K562 (cell line): ENCODE measurements at places on chromosomes 5 and 9. TPM values are rescaled to one million over a fixed set of nuclear protein-coding genes. Genes with fewer than 3 reads are reported as not detected.
A peak's percentile ranks its signal among the peaks of the same experiment; 100 is the strongest.

- H3K4me3 ChIP-seq, result no peak overlapping the region
- peaks cover 85% of the 10 kb centered on the region for H3K36me3 ChIP-seq
- H3K27me3 ChIP-seq, result no peaks in the 10 kb centered on the region
- DNase-seq, result no peak
- peak overlapping the region; percentile 27; the same call in 2 of the 3 replicates for H3K27ac ChIP-seq
These were observed 105.4 kb upstream of the PCAT7 start for GRCh38 chr9:94449486-94449885.

Gene FGF1
- polyA plus RNA-seq, result not detected in 2 replicates

- H3K4me3 ChIP-seq, result no peak overlapping the region
- H3K4me1 ChIP-seq, result no peaks in the 10 kb centered on the region
- DNase-seq, result peak; percentile 13
- H3K36me3 ChIP-seq, result peaks cover 22% of the 10 kb centered on the region
- no peaks in the 10 kb centered on the region for H3K27me3 ChIP-seq
- no peak overlapping the region for H3K27ac ChIP-seq
These were observed 57.2 kb upstream of the DHFR start for GRCh38 chr5:80711938-80712337.

DNA sequence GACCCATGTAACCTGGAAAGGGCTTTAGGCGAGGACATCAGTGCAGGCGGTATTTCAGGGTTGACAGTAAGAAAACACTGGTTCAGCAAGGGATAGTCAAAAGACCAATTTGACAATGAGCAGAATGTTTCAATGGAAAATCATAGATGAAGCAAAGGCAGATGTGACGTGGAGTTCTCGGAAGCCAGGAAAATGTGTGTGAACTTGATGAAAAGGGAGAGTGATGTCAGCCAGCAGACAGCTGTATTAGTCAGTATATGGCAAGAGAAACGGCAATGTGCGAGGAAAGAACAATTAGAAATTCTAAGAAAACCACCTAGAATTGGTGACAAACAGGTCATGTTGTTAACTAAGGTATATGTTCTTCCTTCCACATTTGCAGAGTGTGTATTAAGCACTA lies 503.9 kb upstream of the DAB2 start:
- H3K27me3 ChIP-seq, result no peaks in the 10 kb centered on the region
- DNase-seq, result no peak
- H3K27ac ChIP-seq, result no peak overlapping the region
- no peak overlapping the region for H3K4me3 ChIP-seq
- no peaks in the 10 kb centered on the region for H3K4me1 ChIP-seq
- H3K36me3 ChIP-seq, result no peaks in the 10 kb centered on the region

Gene GABRA6
- polyA plus RNA-seq, result not detected in 2 replicates

DNA sequence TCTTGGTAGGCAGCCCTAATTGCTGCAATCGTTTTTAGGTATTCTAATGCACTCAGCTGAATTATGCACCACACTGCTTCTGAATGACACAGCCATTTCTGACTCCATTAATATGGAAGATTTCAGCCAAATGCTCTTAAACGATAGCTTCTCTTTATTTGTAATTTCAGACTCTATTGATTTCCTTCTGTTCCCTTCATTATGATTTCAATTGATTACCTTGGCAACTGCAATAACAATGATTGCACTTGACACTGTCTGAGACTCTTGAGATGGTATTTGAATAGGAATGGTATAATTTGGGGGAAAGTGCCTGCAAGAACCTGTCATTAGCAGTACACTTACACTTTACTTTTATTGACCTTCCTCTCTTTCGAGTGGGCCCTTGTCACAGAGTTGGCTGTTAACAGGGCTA lies 296.1 kb upstream of the DMAC1 start:
- H3K27me3 ChIP-seq, result no peaks in the 10 kb centered on the region
- H3K4me3 ChIP-seq, result no peak overlapping the region
- DNase-seq, result no peak
- H3K36me3 ChIP-seq, result no peaks in the 10 kb centered on the region
- no peaks in the 10 kb centered on the region for H3K4me1 ChIP-seq
- H3K27ac ChIP-seq, result no peak overlapping the region

GRCh38 chr9:30932226-30932625 lies 1452.2 kb upstream of the ACO1 start:
- H3K27ac ChIP-seq, result no peak overlapping the region
- no peak for DNase-seq
- H3K27me3 ChIP-seq, result no peaks in the 10 kb centered on the region
- H3K4me1 ChIP-seq, result no peaks in the 10 kb centered on the region
- no peak overlapping the region for H3K4me3 ChIP-seq

DNA sequence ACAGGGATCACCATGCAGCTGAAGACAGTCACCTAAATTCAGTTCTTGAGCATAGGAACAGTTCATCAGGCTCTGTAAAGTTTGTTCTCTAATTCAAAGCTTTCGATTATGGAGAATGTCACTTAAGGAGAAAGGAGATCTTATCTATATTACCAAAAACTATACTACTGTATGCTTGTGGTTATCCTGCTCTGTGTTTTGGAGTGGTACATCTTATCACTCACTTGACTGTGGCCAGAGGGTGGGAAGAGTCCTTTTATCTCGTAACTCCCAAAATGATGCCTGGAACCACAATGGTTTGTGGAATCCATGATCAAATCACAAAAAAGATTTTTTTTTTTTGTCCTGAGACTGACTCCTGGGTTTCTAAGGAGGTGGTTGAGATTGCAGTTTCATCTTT lies 230.7 kb downstream of the COMMD10 start:
- no peaks in the 10 kb centered on the region; the same call in 1 of the 2 replicates for H3K4me1 ChIP-seq
- H3K27me3 ChIP-seq, result no peaks in the 10 kb centered on the region
- H3K36me3 ChIP-seq, result no peaks in the 10 kb centered on the region
- H3K27ac ChIP-seq, result no peak overlapping the region

DNA sequence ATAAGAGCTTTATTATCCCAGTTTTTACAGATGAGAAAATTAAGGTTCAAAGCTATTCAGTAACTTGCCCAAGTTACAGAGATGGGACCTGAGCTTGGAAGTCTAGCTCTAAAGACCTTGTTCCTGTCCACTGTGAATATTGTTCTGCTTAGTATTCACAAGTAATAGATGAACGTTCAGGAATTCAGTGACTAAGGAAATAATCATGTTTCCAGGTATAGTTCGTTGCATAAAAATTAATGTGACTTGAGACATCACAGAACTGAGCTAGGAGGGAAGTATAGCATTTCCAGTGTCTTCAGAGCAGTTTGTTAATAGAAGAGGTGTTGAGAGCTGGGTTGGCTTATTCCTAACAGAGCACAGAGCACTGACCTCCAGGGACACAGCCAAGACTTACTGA lies 136.1 kb downstream of the FGF1 start:
- peaks cover 15% of the 10 kb centered on the region; the same call in 1 of the 2 replicates for H3K27me3 ChIP-seq
- H3K4me1 ChIP-seq, result 0 out of 2 replicates have a peak, but pooled peaks cover 3% of the 10 kb centered on the region
- H3K36me3 ChIP-seq, result no peaks in the 10 kb centered on the region
- no peak for DNase-seq
- H3K27ac ChIP-seq, result no peak overlapping the region

Gene NR2F1-AS1
- polyA plus RNA-seq, result not detected in 2 replicates

- H3K4me1 ChIP-seq, result no peaks in the 10 kb centered on the region
- no peak overlapping the region for H3K4me3 ChIP-seq
- DNase-seq, result peak; percentile 10
These were observed 130.5 kb upstream of the ITGA1 start for GRCh38 chr5:52657247-52657645.

Gene PCDHGA4
- 0.09 and 0.12 TPM in 2 replicates for polyA plus RNA-seq

GRCh38 chr9:93037476-93037971 lies 21.0 kb upstream of the SUSD3 start:
- peaks cover 6% of the 10 kb centered on the region; the same call in 1 of the 3 replicates for H3K27me3 ChIP-seq
- DNase-seq, result no peak
- H3K4me3 ChIP-seq, result no peak overlapping the region
- H3K36me3 ChIP-seq, result no peaks in the 10 kb centered on the region

DNA sequence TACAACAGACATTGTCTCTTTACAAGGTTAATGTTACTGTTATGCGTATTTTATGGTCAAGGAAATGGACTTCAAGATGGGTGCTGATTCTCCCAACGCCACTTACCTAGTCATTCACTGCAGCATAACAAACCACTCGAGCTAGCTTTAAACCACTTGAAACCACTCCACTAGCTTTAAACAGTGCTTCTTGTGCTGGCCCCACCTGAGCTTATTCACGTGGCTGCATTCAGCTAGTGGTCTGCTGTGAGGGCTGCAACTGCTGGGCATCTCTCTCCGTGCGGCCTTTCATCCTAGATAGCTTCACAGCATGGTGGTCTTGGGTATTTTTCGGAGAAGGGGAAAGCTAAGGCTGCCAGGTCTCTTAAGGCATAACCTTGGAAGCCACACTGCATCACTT lies 3.5 kb upstream of the HRH2 start:
- no peaks in the 10 kb centered on the region for H3K36me3 ChIP-seq
- H3K27me3 ChIP-seq, result peaks cover 58% of the 10 kb centered on the region
- no peak overlapping the region for H3K4me3 ChIP-seq
- no peak for DNase-seq

DNA sequence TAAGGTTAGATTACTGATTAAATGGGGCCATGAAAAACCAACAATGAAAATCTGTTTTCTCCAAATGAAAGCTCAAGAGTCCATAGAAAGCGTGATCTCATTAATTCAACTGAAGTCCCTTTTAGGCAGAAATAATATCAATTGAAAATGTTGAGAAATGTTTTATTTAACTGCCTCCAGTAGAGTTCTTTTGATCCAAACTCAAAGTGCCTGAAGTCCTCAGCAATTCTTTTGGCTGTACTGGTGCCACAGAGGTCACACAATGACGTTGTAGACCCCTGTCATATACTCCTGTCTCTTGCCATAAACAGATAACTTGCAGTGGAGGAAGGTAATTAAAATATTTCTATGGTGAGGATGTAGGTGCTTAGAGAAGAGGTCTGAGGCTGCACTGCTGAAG lies 1420.5 kb downstream of the CDH12 start:
- H3K4me1 ChIP-seq, result no peaks in the 10 kb centered on the region
- H3K36me3 ChIP-seq, result no peaks in the 10 kb centered on the region
- DNase-seq, result no peak
- H3K4me3 ChIP-seq, result no peak overlapping the region
- H3K27me3 ChIP-seq, result no peaks in the 10 kb centered on the region
- H3K27ac ChIP-seq, result no peak overlapping the region

DNA sequence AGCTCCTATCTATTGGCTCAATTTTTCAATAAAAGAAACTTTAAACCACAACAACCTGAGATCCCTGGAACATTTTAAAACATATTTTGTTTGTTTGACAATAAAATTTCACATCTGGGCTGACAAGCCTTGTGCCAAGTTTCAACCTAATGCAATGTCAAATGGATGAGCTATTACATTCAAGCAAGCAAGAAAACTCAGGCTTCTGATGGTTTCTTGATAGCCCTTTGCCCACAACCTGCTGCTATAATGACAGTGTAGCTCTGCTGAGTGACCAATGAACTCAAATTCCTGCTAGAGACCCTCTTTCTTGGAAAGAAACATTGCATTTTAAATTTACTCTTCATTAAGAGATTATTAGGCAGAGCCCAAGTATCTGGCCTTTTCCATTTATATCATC lies 472.9 kb downstream of the ARHGEF28 start:
- H3K4me3 ChIP-seq, result no peak overlapping the region
- no peak overlapping the region for H3K27ac ChIP-seq
- H3K4me1 ChIP-seq, result no peaks in the 10 kb centered on the region
- H3K36me3 ChIP-seq, result no peaks in the 10 kb centered on the region
- no peaks in the 10 kb centered on the region for H3K27me3 ChIP-seq
- no peak for DNase-seq

DNA sequence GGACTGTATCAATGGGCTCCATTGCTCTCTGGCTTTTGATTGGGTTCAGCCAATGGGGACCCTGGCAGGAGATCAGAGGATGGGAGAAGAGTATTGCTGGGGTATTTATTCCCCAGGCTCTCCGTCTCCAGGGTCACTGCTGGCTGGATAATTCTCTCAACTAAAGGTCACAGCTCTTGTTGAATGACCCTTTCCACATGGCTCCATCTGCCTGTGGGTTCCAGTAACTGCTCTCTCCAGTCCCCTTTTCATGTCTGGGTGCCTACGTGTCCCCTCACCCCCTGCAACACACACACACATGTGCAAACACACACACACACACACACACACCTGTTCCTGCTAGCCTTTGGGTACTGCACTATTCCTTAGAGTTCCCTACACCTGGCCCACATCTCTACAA lies 53.9 kb upstream of the RIC1 start:
- no peak overlapping the region for H3K27ac ChIP-seq
- H3K27me3 ChIP-seq, result no peaks in the 10 kb centered on the region
- no peaks in the 10 kb centered on the region for H3K4me1 ChIP-seq
- H3K36me3 ChIP-seq, result no peaks in the 10 kb centered on the region

- DNase-seq, result no peak
- no peaks in the 10 kb centered on the region for H3K4me1 ChIP-seq
- no peaks in the 10 kb centered on the region for H3K27me3 ChIP-seq
- no peak overlapping the region for H3K27ac ChIP-seq
These were observed 362.6 kb downstream of the PTPRD start for GRCh38 chr9:10250219-10250618.

Gene OR1J2
- polyA plus RNA-seq, result not detected in 2 replicates

GRCh38 chr9:13279284-13280141 lies at the start of gene MPDZ:
Gene MPDZ (minus strand): TSS chr9:13279692. CDS start chr9:13250315, 29,377 bp downstream.
- no peaks in the 10 kb centered on the region for H3K27me3 ChIP-seq
- peak; percentile 68 for DNase-seq
- no peaks in the 10 kb centered on the region for H3K36me3 ChIP-seq
- H3K4me1 ChIP-seq, result peaks cover 14% of the 10 kb centered on the region
- peak within 1 kb of the TSS; percentile 44 for H3K4me3 ChIP-seq

GRCh38 chr5:173864126-173865050 lies 23.8 kb upstream of the CPEB4 start:
- H3K36me3 ChIP-seq, result no peaks in the 10 kb centered on the region
- peak overlapping the region; percentile 54 for H3K27ac ChIP-seq
- H3K27me3 ChIP-seq, result no peaks in the 10 kb centered on the region
- DNase-seq, result no peak
- H3K4me1 ChIP-seq, result peaks cover 49% of the 10 kb centered on the region

DNA sequence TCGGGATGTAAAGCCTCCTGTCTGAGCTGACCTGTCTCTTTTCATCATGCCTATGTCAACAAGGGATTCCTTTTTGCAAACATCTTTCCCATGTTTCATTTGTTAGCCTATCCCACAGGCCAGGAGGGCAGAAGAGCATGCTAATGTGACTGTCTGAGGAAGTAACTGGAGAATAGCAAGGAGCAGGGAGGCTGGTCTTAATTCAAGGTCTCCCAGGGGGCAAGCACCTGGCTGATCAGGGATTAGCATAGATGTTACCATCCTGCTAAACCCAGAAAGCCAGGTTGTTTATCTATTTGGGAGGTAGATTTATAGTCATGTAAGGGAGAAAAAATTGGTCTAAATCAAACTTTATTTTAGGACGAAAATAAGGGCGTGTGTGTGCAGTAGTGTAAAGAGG lies 36.7 kb upstream of the MAP1B start:
- H3K36me3 ChIP-seq, result no peaks in the 10 kb centered on the region
- no peak overlapping the region for H3K27ac ChIP-seq
- peaks cover 4% of the 10 kb centered on the region; the same call in 1 of the 2 replicates for H3K4me1 ChIP-seq
- H3K4me3 ChIP-seq, result no peak overlapping the region

GRCh38 chr9:79665369-79665768 lies 93.6 kb downstream of the TLE4 start:
- no peaks in the 10 kb centered on the region for H3K27me3 ChIP-seq
- DNase-seq, result no peak

- H3K4me3 ChIP-seq, result peak overlapping the region; percentile 63
- H3K36me3 ChIP-seq, result peaks cover 1% of the 10 kb centered on the region; the same call in 1 of the 3 replicates
- no peaks in the 10 kb centered on the region for H3K27me3 ChIP-seq
- H3K27ac ChIP-seq, result peak overlapping the region; percentile 97
- DNase-seq, result no peak
These were observed 612 bp upstream of the ATG10 start for GRCh38 chr5:81971111-81971711.
